ENCODE measurements at places on chromosomes 4 and X.

GRCh38 chr4:122073615-122074014 lies 78.5 kb upstream of the BLTP1 start:
- no peak for DNase-seq

GRCh38 chrX:72340626-72341025 lies 34.9 kb upstream of the CITED1 start:
- DNase-seq, result no peak

GRCh38 chr4:85448906-85449890 lies 25.8 kb upstream of the ARHGAP24 start:
- DNase-seq, result no peak

GRCh38 chr4:143441678-143442077 lies 71.8 kb upstream of the SMARCA5 start:
- peak; percentile 18 for DNase-seq

- no peak for DNase-seq
These were observed 7.2 kb downstream of the PRKG2 start for GRCh38 chr4:81207828-81208227.

DNA sequence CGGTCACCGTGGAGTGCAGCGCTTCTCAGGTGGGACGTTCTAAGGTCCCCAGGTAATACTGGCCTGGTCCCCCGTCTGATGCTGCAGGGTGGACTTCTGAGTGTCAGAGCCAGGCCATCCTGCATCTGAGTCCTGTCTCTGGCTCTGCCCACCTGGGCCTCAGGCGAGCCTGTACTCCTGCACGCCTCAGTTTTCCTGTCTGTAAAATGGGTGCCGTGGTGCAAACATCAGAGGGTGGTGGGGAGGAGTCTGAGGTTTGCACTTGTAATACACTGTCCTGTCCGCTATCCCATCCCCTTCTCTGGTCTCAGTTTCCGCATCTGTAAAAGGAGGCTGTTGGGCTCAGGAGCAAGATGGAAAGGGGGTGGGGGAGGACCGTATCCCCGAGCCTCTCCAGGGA lies 41.3 kb downstream of the SORCS2 start:
- DNase-seq, result no peak

GRCh38 chr4:110778521-110778920 lies 155.6 kb upstream of the PITX2 start:
- no peak for DNase-seq

DNA sequence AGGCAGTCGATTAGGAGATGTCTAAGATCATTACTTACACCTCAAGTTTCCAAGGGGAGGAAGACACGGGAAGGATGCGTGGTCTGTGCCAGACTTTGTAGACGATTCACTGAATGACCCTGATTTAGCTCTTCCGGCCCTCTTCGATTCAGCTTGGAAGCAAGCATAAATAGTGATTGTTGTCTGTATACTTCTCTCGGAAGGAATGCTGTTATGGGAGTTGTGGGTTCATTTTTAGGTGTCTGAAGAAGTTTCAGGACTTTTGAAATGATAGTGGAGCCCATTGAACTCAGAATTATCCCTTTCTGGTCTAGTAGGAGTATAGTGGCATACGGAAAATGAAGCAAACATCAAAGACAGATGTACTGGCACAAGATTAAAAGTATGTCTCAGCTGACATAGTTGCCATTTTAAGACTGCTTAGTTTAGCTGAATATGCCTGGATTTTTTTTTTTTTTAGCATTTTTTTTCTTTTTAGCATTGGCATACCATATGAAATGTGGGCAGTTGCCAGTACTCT lies 1.0 kb upstream of the ANKRD17 start:
- no peak for DNase-seq

GRCh38 chrX:5236749-5237148 lies 991.9 kb downstream of the NLGN4X start:
- DNase-seq, result no peak

DNA sequence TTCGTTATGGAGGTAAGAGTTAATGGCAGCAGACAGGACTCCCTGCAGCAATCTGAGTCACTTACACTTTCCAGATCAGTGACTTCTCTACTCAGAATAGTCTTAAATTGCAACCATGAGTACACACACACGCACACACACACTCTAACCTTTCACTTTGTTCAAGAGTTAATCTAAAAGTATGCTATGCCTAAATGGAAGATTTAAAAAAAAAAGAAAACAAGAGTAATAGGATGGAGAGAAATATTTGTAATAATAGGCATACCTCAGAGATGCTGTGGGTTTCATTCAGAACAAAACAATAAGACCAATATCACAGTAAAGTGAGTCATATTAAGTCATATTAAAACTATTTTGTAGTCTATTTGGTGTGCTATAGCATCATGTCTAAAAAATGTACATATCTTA lies 969.1 kb upstream of the PCDH10 start:
- no peak for DNase-seq

- no peak for DNase-seq
These were observed 25.2 kb downstream of the YTHDC1 start for GRCh38 chr4:68324519-68325262.

DNA sequence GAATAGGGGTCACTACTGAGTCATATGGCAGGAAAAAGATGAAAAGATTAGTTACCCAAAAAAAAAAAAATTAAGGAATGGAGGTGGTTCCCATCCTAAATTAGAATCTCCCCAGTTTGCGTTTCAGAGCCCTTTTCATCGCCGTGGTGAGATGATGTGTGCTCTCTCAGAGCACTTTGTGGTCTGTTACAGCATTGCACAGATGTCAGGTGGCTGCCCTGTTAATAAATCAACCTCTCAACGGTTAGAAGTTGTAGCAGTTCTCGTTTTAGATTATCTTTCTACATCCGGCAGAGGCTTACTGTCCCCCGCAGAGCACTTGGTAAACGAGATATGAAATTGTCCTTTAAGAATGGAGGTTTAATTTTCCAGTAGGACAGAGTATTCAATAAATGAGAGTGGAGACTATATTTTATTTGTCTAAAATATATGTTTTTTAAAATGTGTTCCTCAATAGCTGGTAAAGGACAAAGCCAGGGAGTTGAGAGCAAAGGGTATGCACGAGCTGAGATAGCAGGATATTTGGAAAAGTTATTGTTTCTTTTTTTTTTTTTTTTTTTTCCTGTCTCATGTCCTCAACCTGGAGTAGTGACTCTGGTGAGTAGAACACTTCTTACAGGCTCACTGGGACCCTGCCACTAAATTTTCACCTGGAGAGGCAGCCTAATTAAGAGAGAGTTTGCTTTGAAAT lies 26.9 kb downstream of the AFF1 start:
- DNase-seq, result no peak

DNA sequence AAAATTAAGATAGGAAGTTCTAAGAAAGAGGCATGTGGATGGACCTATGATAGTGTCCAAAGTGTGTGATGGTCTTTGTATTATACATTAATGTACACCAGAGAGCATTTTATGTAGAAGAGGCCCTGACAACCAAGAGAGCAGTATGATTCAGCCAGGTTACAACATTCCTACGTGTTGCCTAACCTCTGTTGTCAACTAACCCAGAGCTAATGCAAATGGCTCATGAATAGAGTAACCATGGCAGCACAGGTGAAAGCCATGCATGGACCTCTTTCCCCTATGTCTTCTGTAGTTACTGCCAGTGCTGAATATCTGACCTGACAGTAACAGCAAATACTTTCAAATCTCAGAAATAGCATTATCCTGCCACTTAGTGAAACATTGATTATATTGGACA lies 255.6 kb downstream of the NDST4 start:
- DNase-seq, result no peak

GRCh38 chr4:85595796-85596559 lies 121.0 kb downstream of the ARHGAP24 start:
- DNase-seq, result no peak

- DNase-seq, result no peak
These were observed 48.5 kb downstream of the SMAD1 start for GRCh38 chr4:145530189-145530588.

- peak; percentile 21 for DNase-seq
These were observed 75.1 kb upstream of the USP9X start for GRCh38 chrX:41009850-41010846.

Measured in occipital lobe (tissue), 3 donors.